ENCODE measurements at places on chromosomes 6 and 20. TPM values are rescaled to one million over a fixed set of nuclear protein-coding genes. Genes with fewer than 3 reads are reported as not detected.

DNA sequence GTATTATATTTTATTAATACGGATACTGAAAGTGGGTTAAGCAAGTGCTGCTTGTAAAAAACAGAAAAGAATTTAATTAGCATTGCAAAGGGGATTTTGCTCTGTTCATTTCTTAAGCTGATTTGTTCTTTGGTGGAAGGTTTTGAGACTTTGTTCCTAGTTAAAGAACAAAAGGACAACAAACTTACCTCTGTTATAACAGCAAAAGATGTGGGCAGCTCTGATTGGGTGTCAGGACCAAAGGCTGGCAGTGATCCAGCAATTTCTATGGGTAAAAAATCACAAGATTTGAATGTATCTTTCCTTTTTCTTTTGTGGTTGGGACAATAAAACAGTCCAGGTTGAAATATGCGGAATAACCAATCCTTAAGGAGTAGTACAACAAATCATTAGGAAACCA lies 68.8 kb downstream of the IMPG1 start:
- DNase-seq: no peak

GRCh38 chr6:134343066-134343465 lies 25.2 kb upstream of the SGK1 start:
- DNase-seq: no peak

- no peak for DNase-seq
Observed at GRCh38 chr6:56540232-56541029, 102.3 kb downstream of the DST start.

DNA sequence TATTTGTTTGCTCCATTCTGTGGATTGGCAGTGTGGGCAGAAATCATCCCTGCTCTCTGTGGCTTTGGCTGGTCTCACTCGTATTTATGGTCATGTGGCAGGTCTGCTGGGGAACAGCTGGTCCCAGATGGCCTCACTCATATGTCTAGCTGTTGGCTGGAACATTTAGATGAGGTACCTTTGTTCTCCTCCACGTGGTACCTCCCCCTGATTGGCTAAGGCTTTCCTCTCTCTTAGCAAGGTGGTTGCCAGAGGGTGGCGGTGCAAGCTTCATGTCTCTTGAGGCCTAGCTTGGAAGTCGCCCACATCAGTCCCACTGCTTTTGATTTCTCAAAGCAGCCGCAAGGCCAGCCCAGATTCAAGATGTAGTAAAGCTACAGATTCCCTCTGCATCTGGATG lies 348.5 kb upstream of the BTBD3 start:
- no peak for DNase-seq

DNA sequence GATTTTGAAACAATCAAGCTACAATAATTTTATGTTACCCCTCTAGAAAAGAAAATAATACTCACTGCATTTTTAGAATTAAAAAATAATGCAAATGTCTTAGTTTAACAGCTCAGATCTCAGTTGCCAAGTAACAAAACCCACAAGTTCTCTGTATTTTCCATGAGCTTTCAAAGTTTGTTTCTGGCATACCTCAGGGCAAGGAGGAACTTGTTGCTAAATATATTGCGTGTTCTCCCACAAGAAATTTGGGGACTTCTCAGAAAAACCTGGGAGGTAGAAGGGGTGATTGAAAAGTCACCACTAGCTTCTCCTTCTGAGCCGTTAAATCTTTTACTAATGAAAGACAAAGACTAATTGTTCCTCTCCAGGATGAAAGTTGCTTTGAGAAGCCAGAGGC lies 236.8 kb upstream of the MARCKS start:
- DNase-seq: no peak

GRCh38 chr6:167970230-167970629 lies 27.2 kb upstream of the KIF25 start:
- DNase-seq: no peak

The FNDC11 gene
- 85.4 TPM for total RNA-seq

The MUC22 gene
- total RNA-seq: 0.87 TPM

The PLG gene
- total RNA-seq: 0.62 TPM

The RBBP9 gene
- 11.6 TPM for total RNA-seq

The CHD6 gene
- total RNA-seq: 71.5 TPM

The TMEM200A gene
- 3.6 TPM for total RNA-seq

The PRSS16 gene
- total RNA-seq: 7.9 TPM

Measured in testis (tissue), 5 donors.